GM12892 (cell line): ENCODE measurements at places on chromosomes 5 and 9.

DNA sequence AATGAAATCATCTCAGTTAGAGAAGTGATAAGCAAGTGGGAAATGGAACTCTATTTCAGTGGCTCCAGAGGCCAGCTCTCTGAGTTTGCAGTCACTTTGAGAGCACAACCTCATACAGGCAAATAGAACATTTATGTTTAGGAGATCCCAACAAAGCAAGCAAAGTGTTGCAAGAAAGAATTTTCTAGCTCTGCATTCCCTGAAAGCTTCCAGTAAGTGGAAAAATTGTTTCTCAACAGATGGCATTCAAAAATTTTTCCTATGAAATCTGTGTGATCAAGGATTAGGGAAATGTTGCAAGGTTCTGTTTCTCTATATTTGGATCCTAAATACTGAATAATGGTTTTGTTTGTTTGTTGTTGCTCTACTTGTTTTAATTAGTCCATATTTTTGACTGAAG lies 764.2 kb upstream of the ZNF608 start:
- no peak for DNase-seq

DNA sequence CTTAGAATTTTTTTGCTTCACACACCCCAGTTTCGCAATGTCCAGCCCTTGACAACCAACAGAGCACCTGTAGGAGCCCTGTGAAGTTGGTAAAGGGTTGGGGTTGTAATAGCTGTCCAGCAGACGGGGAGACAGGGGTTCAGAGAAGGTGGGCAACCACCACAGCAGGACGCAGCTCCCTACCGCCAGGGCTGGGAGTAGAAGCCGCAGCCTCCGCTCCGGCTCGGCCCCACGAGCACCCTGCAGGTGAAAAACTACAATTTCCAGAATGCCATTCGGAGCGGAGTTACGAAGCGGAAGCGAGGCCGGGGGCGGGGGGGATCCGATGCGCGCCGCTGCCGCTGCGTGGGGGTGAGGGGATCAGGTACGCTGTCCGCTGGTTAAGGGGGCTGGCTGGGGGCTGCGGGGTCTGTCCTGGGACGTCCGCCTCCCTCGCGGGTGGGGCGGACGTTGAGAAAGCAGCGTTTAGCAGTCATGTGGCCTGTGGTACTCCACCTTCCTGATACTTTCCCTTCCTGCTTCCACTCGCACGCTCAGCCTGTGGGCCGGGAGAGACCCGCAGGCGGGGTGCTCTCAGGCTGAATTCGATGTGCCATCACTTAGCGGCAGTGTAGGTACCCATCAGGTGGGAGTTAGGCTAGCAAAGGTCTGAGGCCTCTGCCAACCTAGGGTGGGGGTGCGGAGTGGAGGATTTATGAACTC lies at the start of gene TRMT10B:
Gene TRMT10B, plus strand, starts transcription at position 317 of the 702 bp plus-strand sequence. CDS start 8,127 bp downstream, outside the sequence.
- peak; percentile 81 for DNase-seq

GRCh38 chr9:95772320-95773052 lies 103.0 kb upstream of the ERCC6L2 start:
- DNase-seq, result no peak

- DNase-seq, result no peak
Observed at GRCh38 chr9:116643691-116644090, 43.4 kb upstream of the TRIM32 start.

DNA sequence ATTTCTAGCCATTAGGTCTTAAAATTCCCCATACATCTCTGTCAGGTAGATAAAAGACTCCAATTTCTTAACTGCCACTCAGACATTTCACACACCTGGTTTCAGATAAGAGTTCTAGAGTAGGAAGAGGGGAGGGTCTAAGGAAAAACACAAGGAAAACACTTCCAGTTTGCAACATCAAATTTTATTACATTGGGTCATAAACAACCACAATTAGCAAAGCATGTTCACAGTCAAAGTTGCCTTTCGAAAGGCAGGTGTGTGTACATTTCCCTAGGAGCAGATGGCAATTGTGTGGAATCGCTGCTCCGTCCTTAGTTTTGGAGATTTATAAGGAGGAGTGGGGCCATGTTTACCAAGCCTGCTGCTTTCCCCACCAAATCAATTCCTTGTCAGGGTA lies 120.8 kb downstream of the DMRT2 start:
- DNase-seq, result no peak

DNA sequence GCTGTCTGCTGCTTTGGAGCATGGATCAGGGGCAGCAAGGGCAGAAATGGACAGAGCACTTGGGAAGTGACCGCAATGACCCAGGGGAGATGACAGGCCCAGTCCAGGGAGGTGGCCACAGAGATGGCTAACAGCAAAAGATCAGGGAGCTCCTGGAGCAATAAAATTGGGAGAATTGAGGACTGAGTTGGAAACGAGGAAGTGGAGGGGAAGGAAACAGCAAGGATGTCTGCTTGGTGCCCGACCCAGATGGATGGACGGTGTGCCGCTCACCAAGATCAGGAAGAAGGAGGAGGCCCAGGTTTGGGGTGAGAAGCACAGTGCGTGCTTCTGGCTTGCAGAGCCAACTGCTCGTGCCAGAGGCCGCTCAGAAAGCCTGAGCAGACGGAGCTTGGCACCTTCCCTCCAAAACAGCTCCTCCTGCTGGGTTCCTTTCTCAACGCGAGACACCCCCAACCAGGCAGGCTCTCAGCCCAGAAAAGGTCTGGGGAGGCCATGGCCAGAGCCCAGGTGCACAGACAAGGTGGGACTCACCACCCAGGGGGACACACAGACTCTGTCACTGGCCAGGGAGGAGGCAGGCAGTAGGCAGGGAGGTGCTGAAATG lies 1.7 kb upstream of the SLC34A1 start:
- DNase-seq, result no peak

DNA sequence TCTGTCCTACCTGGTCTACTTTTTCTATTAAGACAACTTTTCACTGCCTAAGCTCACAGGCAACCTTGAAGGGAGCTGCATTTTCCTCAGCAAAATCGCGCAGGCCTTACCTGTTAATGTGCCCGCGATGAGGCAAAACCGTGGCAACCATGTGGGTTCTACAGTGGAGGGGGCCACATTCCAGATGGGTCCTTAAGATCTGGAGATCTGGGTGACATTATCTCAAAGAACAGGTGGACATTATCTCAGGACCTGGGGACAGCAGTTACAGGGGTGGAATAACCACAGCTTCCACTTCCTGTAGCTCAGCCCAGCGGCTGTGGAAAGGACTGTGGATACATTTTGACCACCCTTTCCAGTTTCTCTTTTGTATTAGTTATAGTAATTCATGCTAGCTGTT lies 112.8 kb upstream of the PTCH1 start:
- no peak for DNase-seq

- DNase-seq, result no peak
Observed at GRCh38 chr9:123678878-123679329, 251.0 kb downstream of the DENND1A start.

DNA sequence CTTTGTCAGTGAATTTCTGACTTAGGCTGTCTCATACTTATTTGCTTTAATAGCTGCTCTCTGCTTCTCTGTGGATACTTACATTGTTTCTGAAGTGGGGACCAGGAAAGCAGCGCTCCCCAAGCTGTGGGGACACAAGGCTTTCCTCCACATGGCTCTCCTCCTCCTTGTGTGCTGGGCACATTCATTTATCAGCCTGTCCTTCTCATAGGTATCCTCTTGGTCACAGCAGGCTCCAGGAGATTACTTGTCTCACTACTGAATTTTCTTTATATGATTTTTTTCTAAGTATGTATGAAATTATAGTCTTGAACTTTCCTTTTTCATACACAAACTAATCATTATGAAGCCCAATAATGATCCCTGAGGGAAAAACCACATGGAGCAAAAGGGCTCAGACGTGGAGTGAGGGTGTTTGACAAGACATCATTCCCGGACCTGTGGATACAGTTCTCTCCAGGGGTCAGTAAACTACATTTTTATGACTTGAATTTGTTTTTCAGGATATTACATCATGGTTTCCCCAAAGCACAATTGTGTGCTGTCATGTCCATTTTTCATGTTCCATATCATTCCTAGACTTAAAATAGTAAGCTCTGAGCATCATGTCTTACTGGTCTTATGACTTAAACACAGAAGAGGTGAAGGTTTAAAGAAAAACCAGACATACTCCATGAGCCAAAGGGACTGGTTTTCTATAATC lies 234.5 kb downstream of the PCSK1 start:
- DNase-seq, result no peak

DNA sequence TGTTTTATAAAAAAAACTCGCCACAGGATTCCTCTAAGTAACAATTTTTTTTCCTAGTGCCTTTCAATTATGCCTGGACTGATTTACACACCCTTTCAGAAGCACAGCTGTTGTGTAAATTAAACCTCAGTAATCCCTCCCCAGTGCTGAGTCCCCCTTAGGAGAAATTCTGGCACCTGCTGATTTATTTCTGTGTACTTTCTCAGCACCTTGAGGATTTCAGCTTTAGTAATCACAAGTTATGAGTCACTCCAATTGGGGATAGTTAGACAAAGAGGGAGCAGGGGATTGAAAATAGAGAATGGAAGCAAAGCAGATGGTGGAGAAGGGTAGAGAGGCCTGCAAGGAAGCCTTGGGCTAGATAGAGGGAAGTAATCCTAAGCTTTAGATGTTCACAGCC lies 171.7 kb downstream of the TTLL11 start:
- no peak for DNase-seq

- no peak for DNase-seq
Observed at GRCh38 chr5:127203818-127204217, 86.8 kb upstream of the MEGF10 start.

- no peak for DNase-seq
Observed at GRCh38 chr5:136205061-136205702, 12.2 kb upstream of the SMIM32 start.

GRCh38 chr9:18452276-18452675 lies 21.7 kb upstream of the ADAMTSL1 start:
- DNase-seq, result no peak

GRCh38 chr5:170200876-170201275 lies 31.9 kb upstream of the C5orf58 start:
- DNase-seq, result no peak

DNA sequence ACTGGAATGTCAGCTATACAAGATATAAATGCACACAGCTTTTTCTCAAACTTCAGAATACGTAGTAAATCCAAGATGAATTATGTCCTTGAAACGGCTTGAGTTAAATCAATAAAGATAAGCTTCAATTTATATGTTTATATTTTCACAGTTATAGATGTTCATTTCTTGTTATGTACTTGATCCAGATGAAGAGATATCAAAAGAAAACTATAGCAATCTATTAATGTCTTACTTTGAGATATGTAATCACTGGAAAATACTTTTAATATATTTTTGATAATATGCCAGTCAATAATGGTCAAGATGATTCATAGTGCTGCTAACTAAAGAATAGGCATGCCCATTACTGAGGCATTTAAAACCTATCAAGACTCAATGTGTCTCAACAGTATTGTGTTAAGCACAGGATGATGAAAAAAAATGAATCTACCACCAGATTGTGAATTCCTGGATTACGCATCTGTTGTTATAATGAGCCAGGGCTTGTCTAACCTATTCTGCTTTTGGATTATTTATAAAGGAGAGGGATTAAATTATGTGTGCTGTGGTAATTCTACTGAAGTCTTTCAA lies 372.6 kb upstream of the PRR16 start:
- DNase-seq, result no peak

- DNase-seq, result no peak
Observed at GRCh38 chr9:125646217-125646616, 60.8 kb downstream of the MAPKAP1 start.

DNA sequence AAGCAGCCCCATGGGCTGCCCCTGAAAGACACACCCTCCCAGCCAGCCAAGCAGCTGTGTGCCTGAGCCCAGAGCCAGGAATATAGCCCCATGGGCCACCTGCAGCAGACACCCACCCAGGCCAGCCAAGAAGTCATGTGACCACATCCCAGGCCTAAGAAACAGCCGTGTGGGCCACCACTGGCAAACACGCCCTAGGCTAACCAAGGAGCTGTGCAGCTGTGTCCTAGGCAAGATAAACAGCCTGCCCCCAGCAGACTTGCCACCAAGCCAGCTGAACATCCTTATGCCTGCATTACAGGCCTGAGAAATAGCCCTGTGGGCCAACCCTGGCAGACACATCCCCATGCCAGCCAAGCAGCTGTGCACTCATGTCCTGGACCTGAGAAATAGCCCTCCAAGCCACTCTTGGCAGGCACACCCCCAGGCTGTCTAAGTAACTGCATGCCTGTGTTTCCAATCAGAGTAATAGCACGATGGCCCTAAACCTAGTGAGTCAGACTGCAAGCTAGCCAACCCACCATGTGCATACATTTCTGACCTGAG lies 143.0 kb downstream of the ADAMTS6 start:
- DNase-seq, result no peak

DNA sequence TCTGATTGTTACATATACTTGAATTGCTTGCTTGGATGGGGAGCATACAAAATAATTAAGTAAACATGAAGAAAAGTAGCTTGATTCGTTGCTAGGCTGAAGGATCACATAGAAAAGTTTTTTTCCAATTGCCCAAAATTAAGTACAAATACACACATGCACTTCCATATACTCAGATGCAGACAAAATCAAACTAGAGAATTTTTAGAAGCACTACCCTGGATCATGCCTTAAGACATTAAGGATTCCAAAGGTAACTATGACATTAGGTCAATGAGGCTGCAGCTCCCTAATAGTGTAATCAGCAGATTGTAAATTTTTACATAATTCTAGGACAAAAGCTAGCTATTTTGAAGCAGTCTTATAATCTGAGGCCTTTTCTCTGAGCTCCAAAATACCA lies 216.9 kb upstream of the TMEM161B start:
- no peak for DNase-seq

- DNase-seq, result no peak
Observed at GRCh38 chr5:101473483-101473882, 570.4 kb upstream of the ST8SIA4 start.

- DNase-seq, result no peak
Observed at GRCh38 chr5:151663617-151664293, 23.0 kb downstream of the SPARC start.

DNA sequence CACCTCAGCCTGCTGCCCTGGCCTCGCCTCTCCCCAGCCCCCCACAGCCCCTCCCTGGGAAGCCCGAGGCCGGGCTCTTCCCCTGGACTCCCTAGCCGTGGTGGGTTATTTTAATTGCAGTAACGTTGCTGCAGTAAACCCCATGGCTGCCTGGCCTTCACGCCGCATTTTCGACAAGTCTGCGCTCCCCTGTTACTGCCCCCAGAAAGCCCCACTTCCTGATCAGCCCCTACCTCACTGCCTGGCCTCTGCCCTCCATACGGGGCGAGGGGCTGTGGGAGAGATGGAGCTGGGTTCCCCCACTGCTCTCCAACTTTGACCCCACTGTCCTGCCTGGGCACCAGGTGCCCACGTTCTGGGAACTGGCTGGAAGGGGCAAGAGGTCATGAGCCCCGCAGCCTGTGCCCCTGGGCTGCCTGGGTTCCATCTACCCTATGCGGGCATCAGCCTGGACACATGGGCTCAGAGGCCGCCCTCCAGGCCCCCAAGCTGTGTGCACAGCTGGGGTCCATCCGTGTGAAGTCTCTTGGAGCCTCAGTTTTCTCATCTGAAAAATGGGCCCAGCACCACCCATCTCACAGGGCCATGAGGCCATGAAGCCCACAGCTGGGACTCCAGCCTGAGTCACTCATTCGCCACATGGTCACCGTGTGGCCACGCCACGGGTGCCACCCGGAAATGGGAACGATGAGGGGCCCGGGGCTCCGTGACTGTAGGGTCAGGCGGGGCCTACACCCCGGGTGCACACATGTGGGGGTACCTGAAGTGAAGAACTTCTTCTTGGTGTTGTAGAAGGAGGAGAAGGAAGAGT lies 11.5 kb downstream of the EGFL7 start:
- no peak for DNase-seq
